GM12865 (cell line): ENCODE measurements at places on chromosomes 16 and 17.
A peak's percentile ranks its signal among the peaks of the same experiment; 100 is the strongest.

DNA sequence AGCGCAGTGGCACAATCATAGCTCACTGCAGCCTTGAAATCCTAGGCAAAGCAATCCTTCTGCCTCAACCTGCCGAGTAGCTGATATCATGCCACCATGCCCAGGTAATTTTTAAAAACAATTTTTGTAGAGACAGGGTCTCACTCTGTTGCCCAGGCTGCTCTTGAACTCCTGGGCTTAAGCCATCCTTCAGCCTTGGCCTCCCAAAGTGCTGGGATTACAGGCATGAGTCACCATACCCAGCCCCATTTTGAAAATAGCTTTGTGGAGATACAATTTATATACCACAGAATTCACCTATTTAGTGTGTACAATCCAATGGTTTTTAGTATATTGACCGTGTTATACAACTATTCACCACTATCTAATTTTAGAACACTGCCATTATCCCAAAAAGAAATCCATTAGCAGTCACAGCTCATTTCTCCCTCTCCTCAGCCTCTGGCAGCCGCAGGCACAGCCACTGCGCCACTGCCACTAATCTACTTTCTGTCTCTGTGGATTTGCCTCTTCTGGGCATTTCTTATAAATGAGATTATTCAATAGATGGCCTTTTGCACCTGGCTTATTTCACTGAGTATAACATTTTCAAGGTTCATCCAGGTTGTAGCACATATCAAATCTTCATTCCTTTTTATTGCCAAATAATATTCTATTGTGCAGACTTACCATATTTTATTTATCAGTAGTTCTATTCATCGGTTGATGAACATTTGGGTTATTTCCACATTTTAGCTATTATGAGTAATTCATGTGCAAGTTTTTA, 6.5 kb downstream of the RNF157 start:
- no peak for DNase-seq

- DNase-seq = no peak
Observed at GRCh38 chr17:67353161-67353560, 13.2 kb downstream of the PSMD12 start.

GRCh38 chr17:14444915-14445314, 144.0 kb downstream of the HS3ST3B1 start:
- no peak for DNase-seq

DNA sequence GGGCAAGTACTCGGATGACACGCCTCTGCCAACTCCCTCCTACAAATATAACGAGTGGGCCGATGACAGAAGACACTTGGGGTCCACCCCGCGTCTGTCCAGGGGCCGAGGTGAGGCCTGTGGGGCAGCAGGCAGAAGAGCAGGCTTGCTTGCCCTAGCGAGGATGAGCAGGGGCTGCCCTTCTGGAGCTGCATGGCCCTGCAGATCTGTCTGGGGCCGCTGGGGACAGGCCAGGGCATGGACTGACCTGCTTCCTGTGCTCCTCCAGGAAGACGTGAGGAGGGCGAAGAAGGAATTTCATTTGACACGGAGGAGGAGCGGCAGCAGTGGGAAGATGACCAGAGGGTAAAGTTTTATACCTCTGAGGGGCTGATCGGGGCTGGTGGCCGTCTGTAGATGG, 5.3 kb downstream of the DHX38 start:
- DNase-seq = no peak

GRCh38 chr16:66477028-66477515, 50.0 kb downstream of the BEAN1 start:
- DNase-seq = no peak

GRCh38 chr17:36818134-36818825, 119.0 kb upstream of the LHX1 start:
- DNase-seq = no peak

DNA sequence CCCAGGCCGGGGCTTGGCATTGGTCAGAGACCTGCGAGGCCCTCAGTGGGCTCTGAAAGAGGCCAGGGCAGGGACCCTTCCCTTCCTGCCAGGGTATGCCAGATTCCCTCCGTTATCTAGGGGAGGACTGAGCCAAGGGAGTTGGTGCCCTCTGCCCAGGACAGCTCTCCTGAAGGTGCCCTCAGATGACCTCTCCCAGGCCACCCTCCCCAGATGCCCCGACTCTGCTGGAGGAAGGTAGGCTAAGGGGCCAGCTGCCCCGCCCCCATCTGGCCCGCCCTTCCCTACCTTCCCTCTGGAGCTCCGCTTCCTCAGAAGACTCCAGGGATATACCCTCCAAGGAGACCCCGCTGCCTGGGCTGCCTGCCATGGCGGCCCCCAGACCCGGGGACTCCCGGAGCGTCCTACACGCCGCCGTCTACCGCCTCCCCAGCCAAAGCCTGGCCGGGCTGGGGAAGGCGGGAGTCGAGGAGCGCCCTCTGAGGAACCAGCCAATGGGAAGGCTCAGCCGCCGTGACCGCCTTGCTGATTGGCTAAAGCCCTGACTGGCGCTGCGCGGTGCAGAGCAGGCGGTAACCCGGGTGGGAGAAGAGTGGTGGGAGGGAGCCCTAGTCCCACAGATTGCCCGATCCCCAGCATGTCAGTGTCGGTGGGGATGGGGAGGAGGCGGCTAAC, 7.0 kb downstream of the MPP2 start:
- peak; percentile 74 for DNase-seq
